ENCODE measurements at places on chromosomes 2 and 18. TPM values are rescaled to one million over a fixed set of nuclear protein-coding genes. Genes with fewer than 3 reads are reported as not detected.

DNA sequence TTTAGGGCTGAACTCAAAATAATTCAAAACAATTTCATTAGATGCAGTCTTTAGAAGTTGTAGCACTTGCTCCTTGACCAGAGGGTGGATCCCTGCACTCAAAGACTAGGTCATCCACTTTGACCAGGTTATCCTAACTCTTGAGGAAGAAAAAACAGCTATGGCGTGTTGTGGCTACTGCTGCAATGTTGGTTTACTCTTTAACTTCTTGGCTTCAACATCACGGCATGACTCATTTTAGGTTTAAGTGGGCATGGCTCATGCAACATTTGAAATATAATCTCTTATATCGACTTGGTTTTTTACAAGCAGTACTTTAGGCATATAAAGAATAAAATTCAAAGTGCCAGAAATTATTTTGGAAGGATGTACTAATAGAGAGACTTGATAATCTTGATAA lies 35.4 kb downstream of the ANKRD29 start:
- no peak for ATAC-seq

- ATAC-seq, result peak; percentile 75
Observed at GRCh38 chr2:241272303-241273209, 42.9 kb downstream of the HDLBP start.

HOXD1 gene
- total RNA-seq, result 0.16 TPM

GATA6 gene
- total RNA-seq, result 0.32 TPM

MTLN gene
- 61.6 TPM for total RNA-seq

DNA sequence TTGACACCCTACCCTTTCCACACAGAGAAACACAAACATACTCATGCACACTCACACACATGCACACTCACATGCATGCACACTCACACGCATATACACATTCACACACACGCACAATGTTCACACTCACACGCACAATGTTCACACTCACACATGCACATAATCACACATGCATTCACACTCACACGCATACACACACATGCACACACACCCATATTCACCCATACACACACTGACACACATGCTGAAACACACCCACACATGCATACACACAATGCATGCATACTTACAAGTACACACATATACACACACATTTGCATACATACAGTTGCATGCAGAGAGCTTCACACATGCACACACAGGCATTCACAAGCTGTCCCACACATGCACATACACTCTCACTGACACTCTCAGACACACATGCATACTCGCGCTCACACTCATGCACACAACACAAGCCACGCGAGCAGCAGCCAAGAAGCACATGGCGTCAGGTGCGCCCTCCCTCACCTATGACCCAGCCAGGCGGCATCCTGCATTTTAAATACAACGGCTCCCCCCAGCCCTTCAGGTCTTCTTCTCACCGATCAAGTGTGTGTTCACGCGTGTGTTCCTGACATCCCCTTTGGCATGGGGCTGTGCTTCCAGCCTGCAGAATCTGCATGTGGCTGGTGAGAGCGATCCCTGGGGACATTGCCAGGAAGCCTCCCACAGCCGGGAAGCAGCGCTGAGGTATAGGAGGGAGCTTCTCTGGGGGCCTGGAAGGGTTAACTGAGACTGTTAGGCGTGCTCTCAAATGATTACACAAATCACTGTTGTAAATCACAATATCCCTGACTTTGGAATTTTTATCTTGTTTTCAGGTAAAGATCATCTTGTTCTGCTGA lies 195.1 kb downstream of the RTP5 start:
- ATAC-seq, result no peak

- ATAC-seq, result no peak
Observed at GRCh38 chr18:49920731-49921130, 107.4 kb upstream of the ACAA2 start.

DNA sequence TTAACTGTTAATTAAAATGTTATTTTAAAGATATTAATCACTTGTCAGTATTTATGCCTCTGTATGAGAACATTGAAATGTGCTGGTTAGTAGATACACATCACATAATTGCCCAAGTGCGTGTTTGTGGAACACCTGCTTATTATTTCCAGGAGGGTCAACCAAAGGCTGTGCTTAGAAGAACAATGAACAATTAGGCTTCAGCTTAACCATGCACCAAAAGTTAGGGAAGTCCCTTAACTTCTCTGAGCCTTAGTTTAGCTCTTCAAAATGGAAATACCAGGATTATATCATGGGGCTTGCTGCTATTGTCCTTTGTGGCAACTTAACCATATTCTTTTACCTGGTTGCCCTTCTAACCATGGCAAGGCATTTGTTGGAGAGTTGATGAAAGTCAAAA lies 43.0 kb upstream of the PLA2R1 start:
- no peak for ATAC-seq

- no peak for ATAC-seq
Observed at GRCh38 chr2:67037655-67038054, 359.5 kb upstream of the ETAA1 start.

KYNU gene
- total RNA-seq, result 33.6 TPM

GRCh38 chr18:79299711-79300110 lies 96.0 kb upstream of the NFATC1 start:
- no peak for ATAC-seq

CHRNG gene
- not detected for total RNA-seq

- peak; percentile 52 for ATAC-seq
Observed at GRCh38 chr2:144389151-144389929, 130.6 kb downstream of the ZEB2 start.

GRCh38 chr18:32389858-32390257 lies 80.8 kb downstream of the GAREM1 start:
- peak; percentile 52 for ATAC-seq

GRCh38 chr2:83587309-83587708 lies 871.8 kb downstream of the SUCLG1 start:
- ATAC-seq, result no peak

DNA sequence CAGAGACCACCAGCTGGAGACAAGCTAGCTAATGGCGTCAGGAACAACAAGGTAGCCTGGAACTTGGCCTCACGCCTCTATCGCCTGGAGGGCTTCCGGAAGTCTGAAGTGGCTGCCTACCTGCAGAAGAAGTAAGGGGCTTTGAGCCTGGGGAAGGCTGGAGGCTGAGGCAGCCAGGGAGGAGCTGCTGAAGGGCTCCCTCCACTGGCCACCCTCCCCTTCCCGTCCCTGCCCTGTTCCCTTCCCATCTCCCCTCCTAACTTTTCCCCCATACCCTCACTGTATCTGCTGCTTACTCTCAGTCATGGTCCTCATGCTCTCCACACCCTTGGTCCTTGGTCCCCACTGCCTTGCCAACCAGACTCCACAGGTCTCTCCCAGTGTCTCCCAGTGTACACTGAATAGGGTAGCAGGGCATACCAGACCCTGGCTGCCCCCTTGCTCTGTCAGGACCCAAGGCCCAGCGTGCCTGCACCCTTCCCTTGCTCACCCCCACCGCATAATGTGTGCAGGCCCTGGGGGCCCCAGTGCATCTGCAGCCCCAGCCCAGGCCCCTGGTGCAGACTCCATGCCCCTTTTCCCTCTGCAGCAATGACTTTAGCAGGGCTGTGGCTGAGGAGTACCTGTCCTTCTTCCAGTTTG lies 18.8 kb downstream of the PSD4 start:
- peak; percentile 6 for ATAC-seq

GRCh38 chr2:236568068-236568921 lies 1.3 kb upstream of the ACKR3 start:
- ATAC-seq, result peak; percentile 18

GRCh38 chr18:42131066-42131929 lies 176.3 kb downstream of the PIK3C3 start:
- no peak for ATAC-seq

DNA sequence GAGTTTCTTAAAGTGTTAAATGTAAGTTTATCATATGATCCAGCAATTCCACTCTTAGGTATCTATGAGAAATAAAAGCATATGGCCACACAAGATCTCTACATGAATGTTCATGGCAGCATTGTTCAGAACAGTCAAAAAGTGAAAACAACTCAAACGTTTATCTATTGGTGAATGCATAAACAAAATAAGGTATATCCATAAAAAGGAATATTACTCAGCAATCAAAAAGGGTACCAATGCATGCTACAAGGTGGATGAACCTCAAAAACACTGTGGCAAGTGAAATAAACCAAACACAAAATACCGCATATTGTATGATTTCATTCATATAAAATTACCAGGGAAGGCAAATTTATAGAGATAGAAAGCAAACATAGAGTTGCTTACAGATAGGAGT lies 337.6 kb downstream of the PIK3C3 start:
- ATAC-seq, result no peak

GRCh38 chr18:35344736-35345459 lies 678 bp upstream of the ZNF24 start:
- no peak for ATAC-seq

DNA sequence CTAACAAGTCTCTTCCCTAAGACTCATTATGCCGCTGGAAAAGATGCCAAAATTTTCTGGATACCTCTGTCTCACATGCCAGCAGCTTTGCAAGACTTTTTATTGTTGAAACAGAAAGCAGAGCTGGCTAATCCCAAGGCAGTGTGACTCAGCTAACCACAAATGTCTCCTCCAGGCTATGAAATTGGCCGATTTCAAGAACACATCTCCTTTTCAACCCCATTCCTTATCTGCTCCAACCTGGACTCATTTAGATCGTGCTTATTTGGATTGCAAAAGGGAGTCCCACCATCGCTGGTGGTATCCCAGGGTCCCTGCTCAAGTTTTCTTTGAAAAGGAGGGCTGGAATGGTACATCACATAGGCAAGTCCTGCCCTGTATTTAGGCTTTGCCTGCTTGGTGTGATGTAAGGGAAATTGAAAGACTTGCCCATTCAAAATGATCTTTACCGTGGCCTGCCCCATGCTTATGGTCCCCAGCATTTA lies 26.3 kb downstream of the DHRS9 start:
- peak; percentile 70 for ATAC-seq

ZSWIM2 gene
- not detected for total RNA-seq

- no peak for ATAC-seq
Observed at GRCh38 chr18:10851824-10852319, 297.5 kb downstream of the PIEZO2 start.

- ATAC-seq, result no peak
Observed at GRCh38 chr2:159086342-159086741, 117.9 kb downstream of the TANC1 start.

- no peak for ATAC-seq
Observed at GRCh38 chr2:44551497-44551896, 189.8 kb downstream of the CAMKMT start.

ERMN gene
- total RNA-seq, result not detected

DNA sequence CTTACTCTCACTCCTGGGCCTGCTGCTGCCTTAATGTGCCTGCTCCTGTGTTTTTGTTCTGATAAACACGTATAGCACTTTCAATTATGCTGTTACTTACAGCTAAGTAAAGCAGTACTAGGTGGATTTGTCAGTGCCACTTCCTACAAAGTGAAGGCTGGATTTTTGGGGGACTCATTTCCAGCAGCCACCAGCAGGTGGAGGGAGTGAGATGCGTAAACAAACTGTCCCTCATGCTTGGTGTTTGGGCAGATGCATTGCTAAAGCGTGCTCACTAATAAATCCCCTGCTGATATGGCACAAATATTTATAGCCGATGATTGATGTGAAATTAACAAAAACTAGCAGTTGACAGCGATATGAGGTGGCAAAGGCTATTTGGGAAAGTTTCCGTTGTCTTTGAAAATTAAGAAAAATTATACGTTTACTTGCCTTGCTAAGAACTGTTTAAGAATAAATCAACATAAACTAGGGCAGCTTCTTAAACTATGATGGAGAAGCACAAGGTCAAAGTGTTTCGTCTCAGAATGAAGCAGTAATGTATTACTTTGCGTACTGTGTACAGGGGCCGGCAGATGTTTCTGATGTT lies 101.7 kb downstream of the AGAP1 start:
- peak; percentile 56 for ATAC-seq

FIGN gene
- 1.0 TPM for total RNA-seq

GRCh38 chr2:63046552-63046951 lies 4.1 kb upstream of the OTX1 start:
- no peak for ATAC-seq

Measured in esophagus mucosa (tissue), 1 donor.